Articular chondrocyte of knee joint (primary cell): ENCODE measurements at places on chromosomes 13 and 19. TPM values are rescaled to one million over a fixed set of nuclear protein-coding genes. Genes with fewer than 3 reads are reported as not detected.

Gene CHST8
- under 0.01 TPM in 1 of 2 replicates, not detected in the other for total RNA-seq

Gene TTC9B
- total RNA-seq, result not detected in 2 replicates

Gene ZNF415
- total RNA-seq, result 10.1 and 18.5 TPM in 2 replicates

Gene OR7C1
- not detected in 2 replicates for total RNA-seq

Gene GPR12
- total RNA-seq, result not detected in 2 replicates

Gene ZNF101
- total RNA-seq, result 9.6 and 10.1 TPM in 2 replicates

Gene VAV1
- not detected in 2 replicates for total RNA-seq

Gene ANGPTL4
- 10.3 and 15.3 TPM in 2 replicates for total RNA-seq

Gene BCL2L12
- 3.5 and 5.2 TPM in 2 replicates for total RNA-seq

Gene PDE4A
- total RNA-seq, result 5.3 and 6.8 TPM in 2 replicates

Gene ONECUT3
- not detected in 2 replicates for total RNA-seq

Gene HNRNPM
- total RNA-seq, result 48.4 and 51.6 TPM in 2 replicates

Gene SLC5A5
- total RNA-seq, result not detected in 2 replicates

Gene SMIM24
- not detected in 2 replicates for total RNA-seq

Gene JSRP1
- total RNA-seq, result not detected in 2 replicates

Gene SLC7A1
- total RNA-seq, result 11.9 and 13.0 TPM in 2 replicates

Gene C13orf42
- total RNA-seq, result not detected in 2 replicates
